Muscle of leg (tissue), 16 donors: ENCODE measurements at places on chromosomes 13 and 19.

DNA sequence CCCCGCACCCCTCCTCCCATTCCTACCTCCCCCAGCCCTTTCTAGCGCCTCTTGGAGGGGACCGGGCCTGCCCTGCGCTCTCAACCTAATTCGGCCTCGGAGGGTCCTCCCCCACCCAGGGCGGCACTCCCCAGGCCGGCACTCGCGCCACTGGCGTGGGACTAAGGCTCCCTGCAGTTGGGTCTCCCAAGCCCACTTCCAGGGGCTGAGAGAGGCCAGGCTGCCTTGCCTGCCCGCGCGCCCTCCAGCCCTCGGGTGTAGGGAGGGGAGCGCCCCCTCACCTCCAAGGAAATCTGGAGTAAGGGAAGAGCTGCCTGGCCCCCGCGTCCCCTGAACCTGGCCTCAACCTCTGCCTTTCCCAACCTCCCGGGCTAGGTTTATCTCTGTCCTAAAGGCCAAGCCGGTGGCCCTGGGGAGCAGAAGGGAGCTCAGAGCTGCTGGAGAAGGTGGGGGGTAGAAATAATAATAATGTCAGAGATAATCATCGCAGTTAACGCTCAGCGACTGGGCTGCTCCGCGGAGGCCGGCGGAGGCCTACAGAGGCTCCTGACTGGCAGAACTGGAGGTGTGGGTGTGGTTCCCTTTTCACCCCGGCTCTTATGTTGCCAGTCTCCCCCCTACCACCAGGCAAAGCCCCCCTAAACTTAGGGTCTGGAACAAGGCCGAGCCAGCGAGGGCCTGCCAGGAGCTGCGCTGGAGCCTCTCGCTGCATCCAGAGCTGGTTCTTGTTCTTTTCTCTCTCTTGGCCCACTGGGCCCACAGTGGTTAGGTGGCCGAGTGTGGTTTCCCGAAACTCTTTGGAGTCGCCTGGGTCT lies 9.6 kb downstream of the ZIC2 start:
- peaks cover 4% of the 10 kb centered on the region for H3K4me1 ChIP-seq
- H3K27ac ChIP-seq = no peak overlapping the region
- H3K36me3 ChIP-seq = no peaks in the 10 kb centered on the region
- H3K4me3 ChIP-seq = no peak overlapping the region
- peaks cover 80% of the 10 kb centered on the region for H3K27me3 ChIP-seq
- peak; percentile 0 for DNase-seq

GRCh38 chr13:89061821-89062220 lies 1390.7 kb downstream of the SLITRK5 start:
- H3K4me1 ChIP-seq = no peaks in the 10 kb centered on the region
- H3K4me3 ChIP-seq = no peak overlapping the region
- H3K36me3 ChIP-seq = no peaks in the 10 kb centered on the region
- no peaks in the 10 kb centered on the region for H3K27me3 ChIP-seq

DNA sequence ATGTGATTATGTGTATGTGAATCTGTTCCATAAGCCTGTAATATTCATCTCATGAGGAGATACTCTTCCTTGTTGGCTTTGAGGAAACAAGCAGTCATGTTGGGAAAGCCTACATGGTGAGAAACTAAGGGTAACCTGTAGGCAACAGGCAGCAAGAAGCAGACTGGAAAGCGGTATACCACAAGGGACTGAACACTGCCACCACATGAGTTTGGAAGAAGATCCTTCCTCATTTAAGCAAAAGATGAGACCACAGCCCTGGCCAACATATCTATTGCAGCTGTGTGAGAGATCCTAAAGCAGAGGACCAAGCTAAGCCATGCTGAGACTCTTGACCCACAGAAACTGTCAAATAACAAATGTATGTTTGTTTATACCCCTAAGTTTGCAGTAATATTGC lies 134.8 kb downstream of the B3GLCT start:
- H3K4me3 ChIP-seq = no peak overlapping the region
- H3K36me3 ChIP-seq = peaks cover under 1% of the 10 kb centered on the region
- H3K4me1 ChIP-seq = peaks cover under 1% of the 10 kb centered on the region
- no peaks in the 10 kb centered on the region for H3K27me3 ChIP-seq

DNA sequence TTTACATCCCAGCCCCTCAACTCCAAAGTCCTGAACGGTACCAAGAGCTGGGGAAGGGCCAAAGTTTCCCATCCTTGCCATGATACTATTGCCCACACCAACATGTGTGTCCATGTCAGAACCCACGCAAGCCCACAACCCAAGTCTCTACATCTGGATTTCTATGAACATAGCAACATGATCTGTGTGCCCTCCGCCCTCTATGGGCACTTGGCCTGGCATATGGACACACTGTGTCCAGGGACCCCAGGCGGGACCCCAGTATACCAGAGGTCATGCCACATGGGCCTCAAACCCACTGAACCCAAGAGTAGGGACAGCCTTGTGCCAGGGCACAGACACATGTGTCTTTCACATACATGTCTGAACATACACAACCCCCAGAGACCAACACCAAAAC lies 2.0 kb downstream of the LRFN1 start:
- H3K27ac ChIP-seq = no peak overlapping the region
- H3K4me1 ChIP-seq = peaks cover 9% of the 10 kb centered on the region
- H3K27me3 ChIP-seq = peaks cover 2% of the 10 kb centered on the region
- H3K4me3 ChIP-seq = no peak overlapping the region
